ENCODE measurements at places on chromosomes 1 and 21. TPM values are rescaled to one million over a fixed set of nuclear protein-coding genes. Genes with fewer than 3 reads are reported as not detected.
A peak's percentile ranks its signal among the peaks of the same experiment; 100 is the strongest.

DNA sequence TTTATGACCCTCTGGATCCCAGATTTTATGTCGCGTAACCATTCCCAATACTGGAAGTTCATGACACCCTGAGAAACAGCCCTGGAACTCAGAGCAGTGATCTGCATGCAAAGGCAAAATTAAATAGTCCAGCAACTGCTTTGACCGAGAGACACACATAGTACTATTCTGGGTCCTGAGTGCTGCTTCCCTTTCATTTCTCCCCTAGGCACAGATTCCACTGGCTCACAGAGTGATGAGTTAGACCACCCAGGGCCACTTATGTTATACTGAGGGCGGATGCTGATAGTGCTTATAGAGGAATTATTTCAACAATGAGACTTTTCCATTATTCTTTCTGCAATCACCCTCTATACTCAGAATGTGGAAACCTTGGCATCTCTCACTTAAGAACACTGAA lies 69.2 kb downstream of the NFIA start:
- DNase-seq, result no peak

- peak; percentile 59 for DNase-seq
These were observed 24.9 kb upstream of the C1QA start for GRCh38 chr1:22611530-22611947.

- peak; percentile 77 for DNase-seq
These were observed at the start of gene SLAMF8 for GRCh38 chr1:159826441-159827101. Gene SLAMF8 (plus strand): TSS chr1:159826873. CDS start chr1:159826899, 26 bp downstream.

DNA sequence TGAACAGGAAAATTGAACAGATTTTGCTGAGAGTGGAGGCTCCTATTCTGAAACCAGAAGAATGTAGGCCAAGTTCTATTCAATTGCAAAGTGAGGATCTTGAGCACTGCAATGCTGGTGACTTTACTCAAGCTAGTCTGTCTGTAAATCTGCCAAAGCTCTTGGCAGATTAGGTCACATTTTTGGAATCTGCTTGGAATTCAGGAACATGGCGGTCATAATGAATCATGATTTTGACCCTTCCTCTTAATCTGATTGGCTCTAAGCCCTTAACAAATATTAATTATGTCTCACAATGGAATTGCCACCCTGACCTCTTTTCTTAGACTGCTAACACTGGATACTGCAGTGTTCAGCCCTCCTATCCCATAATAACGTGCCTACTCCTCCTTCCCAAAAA lies 7.2 kb upstream of the GNG12 start:
- DNase-seq, result no peak

GRCh38 chr1:224541072-224541790 lies 74.9 kb upstream of the CNIH3 start:
- no peak for DNase-seq

- DNase-seq, result peak; percentile 45
These were observed 183.9 kb upstream of the SGIP1 start for GRCh38 chr1:66350001-66350547.

DNA sequence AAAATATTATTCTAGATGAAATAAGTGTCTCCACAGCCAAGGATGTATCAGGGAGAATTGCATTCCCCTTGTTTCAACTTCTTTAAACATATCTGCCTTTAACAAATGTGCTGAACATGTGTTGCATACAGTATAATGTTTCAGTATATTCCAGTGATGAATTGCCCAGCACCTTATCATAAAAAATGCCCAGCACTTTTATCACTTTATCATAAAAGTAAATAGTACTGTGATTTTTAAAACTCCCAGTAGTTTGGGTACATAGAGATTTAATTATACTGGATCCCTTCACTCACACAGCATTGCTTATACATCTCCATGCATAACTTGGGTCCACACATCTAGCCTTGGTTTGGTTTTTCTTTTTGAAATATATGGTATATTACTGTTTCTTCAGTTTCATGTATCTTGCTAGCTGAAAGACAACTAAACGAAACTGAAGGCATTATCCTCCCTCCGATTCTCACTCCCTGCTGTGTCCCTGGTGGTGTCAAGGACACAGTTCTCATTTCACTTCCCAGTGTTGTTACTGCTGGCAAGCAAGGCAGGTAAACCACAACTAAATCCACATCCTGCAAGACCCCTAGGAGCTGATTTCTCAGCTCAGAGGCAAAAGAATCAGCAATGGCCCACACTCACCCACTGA lies 118.2 kb upstream of the SLC44A3 start:
- DNase-seq, result no peak

GRCh38 chr1:158186180-158186579 lies 5.5 kb downstream of the CD1D start:
- no peak for DNase-seq

GRCh38 chr1:1333551-1334241 lies 2.6 kb downstream of the TAS1R3 start:
- DNase-seq, result no peak

GRCh38 chr1:57835620-57836019 lies 411.8 kb upstream of the DAB1 start:
- no peak for DNase-seq

DNA sequence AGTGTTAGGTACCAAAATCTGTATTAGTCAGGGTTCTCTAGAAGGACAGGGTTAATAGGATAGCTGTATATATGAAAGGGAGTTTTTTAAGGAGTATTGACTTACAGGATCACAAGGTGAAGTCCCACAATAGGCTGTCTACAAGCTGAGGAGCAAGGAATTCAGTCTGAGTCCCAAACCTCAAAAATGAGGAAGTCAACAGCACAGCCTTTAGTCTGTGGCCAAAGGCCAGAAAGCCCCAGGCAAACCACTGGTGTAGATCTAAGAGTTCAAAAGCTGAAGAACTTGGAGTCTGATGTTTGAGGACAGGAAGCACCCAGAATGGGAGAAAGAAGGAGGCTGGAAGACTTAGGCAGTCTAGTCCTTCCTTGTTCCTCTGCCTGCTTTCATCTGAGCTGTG lies 487.5 kb upstream of the CHRM3 start:
- DNase-seq, result no peak

DNA sequence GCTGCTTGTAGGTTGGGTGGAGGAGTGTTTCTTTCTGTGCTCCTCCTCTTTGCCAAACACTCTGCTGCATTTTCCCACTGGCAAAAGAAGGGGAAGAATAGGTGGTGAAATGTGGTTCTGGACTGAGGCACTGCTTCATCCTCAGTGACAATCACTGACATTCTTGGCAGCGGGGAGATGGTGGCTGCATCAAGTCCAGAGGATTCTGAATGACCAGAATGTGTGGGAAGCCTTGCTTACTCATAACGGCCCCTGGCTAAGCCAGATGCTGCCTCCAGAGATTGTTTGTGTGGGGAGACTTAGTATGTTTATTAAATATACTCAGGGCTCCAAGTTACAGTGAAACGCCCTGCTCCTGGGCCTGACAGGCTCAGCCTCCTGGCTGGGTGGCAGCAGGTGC lies 160.3 kb downstream of the CACNA1E start:
- no peak for DNase-seq

GRCh38 chr1:173477286-173478093 lies at the start of gene PRDX6:
Gene PRDX6 (plus strand): TSS chr1:173477335. CDS start chr1:173477398, 63 bp downstream.
- no peak for DNase-seq

DNA sequence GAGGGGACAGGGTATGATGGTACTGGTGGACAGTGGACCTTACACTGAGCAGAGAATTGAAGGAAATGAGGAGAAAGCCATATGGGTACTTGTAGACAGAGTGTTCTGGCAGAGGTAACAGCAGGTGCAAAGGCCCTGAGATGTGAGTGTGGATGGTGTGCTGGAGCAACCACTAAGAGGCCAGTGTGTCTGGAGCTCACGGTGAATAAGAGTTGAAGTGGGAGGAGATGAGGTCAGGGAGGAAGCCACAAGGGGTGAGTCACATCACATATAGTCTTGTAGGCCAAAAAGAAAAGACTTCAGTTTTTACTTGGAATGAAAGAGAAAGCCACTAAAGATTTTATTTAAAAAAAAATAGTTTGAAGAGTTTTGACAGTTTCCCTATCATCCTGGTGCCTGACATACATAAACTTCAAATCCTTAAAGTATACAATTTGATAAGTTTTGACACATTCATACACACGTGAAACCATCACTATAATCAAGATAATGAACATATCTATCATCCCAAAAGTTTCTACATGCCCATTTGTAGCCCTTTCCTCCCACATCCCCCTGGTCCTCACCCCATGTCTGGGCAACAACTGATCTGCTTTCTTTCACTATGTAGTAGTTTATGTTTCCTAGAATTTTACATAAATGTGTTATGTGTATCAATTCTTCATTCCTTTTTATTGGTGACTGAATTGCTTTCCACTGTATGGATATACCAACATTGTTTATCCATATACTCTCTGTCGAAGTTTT lies 148.4 kb downstream of the GPATCH2 start:
- peak; percentile 53 for DNase-seq

- DNase-seq, result no peak
These were observed 31.1 kb upstream of the BACH1 start for GRCh38 chr21:29267666-29268065.

The AKR7A3 gene
- total RNA-seq, result 0.62 TPM

All from activated CD4-positive, alpha-beta T cell treated with anti-CD3 and anti-CD28 coated beads, Interleukin-2, amount 10 ng/mL, durations not matched to agents 7 days and 5 days (primary cell).